ENCODE measurements at places on chromosomes 6 and 20.
A peak's percentile ranks its signal among the peaks of the same experiment; 100 is the strongest.

- DNase-seq: no peak
Observed at GRCh38 chr6:81977486-81977885, 225.0 kb upstream of the TENT5A start.

DNA sequence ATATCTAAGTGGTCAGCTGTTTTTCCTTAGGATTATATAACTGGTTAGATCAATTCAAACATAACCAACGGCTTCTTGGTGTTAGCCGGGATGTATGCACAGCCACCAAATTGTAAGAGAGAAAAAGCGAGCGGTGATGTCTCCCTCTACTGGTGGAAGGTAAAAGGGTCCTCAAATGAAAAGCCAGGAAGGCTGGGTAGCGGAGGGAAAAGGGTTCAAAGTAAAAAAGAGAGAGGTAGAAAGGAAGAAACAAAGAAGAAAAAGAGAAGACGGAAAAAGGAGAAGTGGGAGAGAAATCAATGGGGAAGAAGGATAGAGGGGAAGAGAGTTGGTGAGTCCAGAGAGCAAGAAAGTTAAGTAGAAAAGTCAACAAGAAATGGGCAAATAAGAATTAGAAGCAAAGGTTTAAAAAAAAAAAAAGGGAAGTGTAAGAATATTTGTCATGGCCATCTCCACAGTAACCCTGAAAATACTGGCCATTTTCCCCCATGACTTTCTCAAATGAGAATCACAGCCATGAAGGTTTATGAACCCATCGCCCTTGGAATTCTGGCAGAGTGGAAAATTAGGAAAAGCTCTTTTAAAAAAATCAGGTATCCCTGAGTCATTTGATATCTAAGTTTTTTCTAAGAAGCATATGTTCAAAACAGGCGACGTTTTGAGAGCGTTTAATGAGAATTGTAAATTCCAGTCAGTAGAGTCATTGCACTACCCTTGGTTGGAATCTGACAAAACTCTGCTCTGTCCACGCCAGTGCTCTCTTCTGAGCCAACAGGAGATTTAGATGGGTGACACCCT lies 155.6 kb upstream of the SNX9 start:
- DNase-seq: no peak

DNA sequence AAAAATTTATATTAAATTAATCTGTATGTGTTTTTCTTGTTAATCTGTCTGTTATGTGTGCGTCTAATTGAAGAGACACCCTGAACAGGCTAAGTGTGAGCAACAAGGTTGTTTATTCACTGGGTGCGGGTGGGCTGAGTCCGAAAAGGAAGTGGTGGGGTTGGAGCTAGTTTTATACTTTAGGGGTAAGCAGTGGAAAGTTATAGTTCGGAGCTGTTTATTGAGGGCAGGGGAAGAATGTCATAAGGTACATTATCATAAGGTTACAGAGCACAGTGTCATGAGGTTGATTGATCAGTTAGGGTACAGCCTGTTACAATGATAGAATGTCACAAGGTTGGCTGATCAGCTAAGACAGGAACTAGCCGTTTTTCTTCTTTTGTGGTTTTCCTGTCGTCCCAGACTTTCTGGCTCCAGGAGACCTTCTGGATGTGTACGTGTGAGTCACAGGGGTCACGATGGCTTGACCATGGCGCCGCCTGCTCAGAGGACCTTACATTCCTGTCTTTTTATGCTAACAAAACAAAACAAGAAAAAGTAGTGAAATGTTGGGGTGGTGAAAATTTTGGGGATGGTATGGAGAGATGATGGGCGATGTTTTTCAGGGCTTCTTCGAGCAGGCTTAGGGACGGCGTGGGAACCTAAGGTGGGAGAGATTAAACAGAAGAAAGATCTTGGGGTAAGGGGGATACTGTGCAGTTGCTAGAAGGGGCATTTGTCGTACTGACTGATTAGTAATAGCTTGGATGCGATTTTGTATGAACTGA lies 754.0 kb upstream of the ADGRB3 start:
- DNase-seq: no peak

GRCh38 chr20:48771542-48771941 lies 56.3 kb downstream of the PREX1 start:
- no peak for DNase-seq

- DNase-seq: no peak
Observed at GRCh38 chr6:107803957-107804356, 20.2 kb downstream of the SCML4 start.

DNA sequence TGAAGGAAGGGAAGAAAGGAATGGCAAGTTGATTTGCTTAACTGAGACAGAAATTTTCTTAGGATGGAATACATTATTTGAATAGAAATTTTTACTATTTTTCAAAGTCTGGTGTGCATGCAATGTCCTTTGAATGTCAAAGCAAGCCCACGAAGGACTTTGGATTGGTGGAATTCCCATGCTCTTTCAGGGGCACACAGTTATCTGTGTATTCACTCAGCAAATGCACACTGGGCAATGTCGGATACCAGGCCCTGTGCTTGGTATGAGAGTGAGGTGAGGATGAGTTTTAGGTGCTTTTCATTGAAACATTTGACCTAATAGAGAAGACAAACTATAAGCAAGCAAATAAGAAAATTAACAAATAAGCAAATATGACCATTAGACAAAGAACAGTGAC lies 73.3 kb downstream of the SYCP2L start:
- DNase-seq: no peak

DNA sequence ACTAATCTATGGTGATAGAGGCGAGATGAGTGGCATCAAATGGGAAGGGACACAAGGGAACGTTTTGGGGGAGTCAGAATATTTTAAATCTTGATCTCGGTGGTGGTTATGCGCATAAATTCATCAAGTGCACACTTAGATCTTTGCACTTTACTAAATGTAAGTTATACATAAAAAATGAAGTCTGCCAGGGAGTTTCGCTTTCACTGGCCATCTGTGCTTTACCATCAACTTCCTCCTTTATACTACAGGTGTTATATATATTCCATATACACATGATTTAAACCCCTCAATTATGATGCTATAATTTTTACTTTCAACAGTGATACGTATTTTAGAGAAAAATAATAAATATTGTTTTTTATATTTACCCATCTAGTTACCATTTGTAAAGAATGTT lies 97.6 kb upstream of the AKIRIN2 start:
- no peak for DNase-seq

GRCh38 chr6:138250513-138251247 lies 32.4 kb upstream of the PBOV1 start:
- no peak for DNase-seq

DNA sequence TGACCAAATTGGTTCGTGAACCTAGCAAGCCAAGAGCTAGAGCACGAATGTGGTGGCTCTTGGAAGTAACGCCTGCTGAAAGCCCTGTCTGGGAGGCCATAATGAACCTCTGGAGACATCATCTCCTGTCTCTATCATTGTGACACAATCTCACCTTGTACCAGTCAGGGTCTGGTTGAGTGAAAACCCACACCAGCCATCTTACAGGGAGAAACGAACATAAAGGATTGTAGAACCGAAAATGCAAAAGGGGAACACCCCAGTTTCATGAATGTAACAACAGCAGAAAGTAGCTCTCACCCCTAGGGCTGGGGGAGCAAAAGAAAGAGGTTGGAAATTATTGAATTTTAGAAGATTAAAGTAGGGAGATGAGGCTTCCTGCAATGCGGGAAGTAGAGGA lies 50.9 kb upstream of the TAB2 start:
- DNase-seq: no peak

- DNase-seq: no peak
Observed at GRCh38 chr6:170143401-170144150, 147.3 kb downstream of the DLL1 start.

DNA sequence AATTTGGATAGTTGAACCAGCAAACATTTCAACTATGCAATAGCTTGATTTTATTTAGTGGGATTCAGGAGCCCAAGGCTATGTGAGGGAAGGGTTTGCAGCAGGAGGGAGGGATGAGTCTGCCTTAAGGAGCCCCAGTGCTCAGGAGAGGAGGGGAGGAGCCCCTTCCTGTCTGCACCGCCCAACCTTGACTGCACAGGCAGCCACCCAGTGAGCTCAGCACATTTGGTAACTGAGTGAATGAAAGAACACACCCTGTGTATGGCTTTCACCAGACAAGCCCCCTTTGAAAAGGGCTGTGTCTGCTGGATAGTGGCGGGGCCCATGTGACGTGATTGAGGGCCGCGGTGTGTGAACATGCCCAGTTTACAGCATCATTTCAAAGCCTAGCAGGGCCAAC lies 17.0 kb downstream of the DACT2 start:
- no peak for DNase-seq

DNA sequence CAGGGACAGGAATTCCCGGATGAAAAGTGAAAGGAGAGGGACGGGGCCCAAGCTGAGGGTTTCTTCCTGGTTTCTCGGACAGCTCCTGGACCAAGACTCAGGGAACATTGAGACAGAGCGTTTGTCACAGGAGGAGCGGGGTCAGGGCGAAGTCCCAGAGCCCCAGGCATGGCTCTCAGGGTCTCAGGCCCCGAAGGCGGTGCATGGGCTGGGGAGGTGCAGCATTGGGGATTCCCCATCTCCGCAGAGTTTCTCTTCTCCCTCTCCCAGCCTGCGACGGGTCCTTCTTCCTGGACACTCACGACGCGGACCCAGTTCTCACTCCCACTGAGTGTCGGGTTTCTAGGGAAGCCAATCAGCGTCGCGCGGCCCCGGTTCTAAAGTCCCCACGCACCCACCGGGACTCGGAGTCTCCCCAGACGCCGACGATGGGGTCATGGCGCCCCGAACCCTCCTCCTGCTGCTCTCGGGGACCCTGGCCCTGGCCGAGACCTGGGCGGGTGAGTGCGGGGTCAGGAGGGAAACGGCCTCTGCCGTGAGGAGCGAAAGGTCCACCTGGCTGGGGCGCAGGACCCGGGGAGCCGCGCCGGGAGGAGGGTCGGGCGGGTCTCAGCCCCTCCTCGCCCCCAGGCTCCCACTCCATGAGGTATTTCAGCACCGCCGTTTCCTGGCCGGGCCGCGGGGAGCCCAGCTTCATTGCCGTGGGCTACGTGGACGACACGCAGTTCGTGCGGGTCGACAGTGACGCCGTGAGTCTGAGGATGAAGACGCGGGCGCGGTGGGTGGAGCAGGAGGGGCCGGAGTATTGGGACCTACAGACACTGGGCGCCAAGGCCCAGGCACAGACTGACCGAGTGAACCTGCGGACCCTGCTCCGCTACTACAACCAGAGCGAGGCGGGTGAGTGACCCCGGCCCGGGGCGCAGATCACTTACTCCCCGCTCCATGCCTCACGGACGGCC lies 54.6 kb upstream of the POLR1H start:
- DNase-seq: no peak

DNA sequence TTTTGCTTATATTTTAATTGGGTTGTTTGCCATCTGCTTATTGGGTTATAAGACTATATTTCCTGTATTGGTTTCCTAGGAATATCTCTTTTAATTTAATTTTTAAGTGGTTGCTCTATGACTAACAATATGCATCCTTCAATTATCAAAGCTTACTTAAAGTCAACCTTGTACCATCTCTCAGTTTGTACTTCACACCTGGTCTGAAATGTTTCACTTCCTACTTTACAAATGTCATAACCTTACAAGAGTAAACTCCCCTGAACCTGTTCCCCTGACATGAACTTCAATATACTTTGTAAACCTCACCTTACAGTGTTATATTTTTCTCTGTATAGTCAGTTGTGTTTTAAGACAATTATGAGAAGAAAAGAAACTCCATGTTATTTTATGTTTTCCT lies 35.8 kb downstream of the PAX1 start:
- no peak for DNase-seq

DNA sequence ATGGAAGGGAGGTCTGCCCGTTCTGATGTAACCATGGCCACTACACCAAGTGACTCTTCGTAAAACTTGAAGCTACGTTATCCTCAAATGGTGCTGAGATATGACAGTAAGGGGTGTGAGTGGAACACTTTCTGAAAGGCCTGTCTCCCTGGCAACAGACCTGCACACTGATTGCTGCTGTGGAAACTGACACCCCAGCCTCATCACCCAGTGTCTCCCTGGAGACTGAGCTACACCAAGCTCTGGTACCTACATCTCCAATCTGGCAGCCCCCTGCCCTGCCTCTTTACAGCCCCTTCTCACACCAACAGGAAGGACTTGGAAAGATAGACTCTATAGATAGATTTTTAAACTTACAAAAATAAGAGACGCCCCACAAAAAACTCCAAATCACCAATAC lies 13.2 kb downstream of the PI16 start:
- DNase-seq: no peak

DNA sequence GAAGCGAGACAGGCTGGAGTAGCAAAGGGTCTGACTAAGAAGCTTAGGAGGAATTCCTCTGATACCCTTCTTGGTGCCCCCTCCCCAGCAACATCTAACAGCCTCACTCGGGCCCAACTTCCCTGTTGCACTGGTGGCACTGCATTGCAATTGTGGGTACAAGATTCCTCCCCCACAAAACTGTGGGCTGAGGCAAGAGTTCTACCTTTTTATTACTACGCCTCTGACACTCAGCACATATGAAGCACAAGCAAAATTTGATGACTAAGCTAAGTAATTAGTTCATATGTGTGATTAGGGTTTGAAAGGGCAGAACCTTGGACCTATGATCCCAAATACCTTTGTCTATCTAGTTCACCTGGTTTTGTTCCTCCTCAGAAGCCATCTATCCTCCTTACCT lies 83.5 kb downstream of the ZHX3 start:
- no peak for DNase-seq

GRCh38 chr6:29425075-29425474 lies 10.3 kb downstream of the OR12D1 start:
- no peak for DNase-seq

GRCh38 chr6:3247255-3248146 lies 11.2 kb upstream of the PSMG4 start:
- DNase-seq: no peak

DNA sequence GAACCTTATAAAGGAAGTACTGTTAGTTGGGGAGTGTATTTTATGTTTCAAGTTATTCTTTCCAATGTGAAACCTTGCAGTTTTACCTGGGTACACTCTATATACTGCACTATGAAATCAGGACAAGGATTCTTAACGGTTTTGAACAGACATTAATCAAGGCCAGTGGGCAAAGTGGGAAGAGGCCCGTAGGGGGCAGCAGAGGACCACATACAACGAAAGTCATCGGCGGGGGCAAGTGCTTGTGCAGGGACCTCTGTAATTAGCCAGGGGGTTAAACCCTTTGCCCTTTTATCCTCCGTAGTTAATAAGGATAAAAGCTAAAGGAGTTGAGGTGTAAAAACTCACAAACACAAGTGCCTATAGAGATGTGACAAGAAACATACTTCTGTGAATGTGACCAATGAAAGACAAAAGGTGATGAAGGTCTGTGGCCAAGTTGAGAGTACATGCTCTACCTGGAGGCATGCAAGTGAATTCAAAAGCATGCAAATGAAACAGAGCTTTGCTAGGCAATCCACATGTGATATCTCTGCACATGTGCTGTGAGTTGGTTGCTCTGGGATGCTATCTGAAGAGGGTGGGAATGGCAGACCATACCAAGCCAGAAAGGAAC lies 392.7 kb upstream of the MAN1A1 start:
- peak; percentile 1 for DNase-seq

DNA sequence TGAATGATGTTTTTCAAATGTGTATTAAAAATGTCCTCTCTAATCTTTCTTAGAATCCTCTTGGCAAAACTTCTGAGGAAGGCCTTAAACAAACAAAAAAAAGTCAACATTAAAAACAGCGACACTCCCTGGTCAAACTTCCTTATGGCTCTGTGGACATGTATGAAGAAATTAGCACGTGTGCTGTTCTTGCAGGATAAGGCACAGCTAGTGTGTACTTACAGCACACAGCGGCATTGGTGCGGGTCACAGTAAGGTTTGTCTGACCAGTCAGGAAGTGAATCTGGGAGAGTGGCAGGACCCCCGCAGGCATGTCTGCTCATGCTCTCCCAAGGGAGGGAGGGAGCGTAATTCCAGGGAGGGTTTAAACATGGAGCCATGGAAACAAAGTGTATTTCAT lies 38.8 kb downstream of the SLC22A1 start:
- DNase-seq: peak; percentile 86

All from LNCaP clone FGC (cell line).